Pericardium fibroblast (primary cell): ENCODE measurements at places on chromosomes 11 and 22. TPM values are rescaled to one million over a fixed set of nuclear protein-coding genes. Genes with fewer than 3 reads are reported as not detected.

GLYAT gene
- not detected in 2 replicates for total RNA-seq

SCT gene
- total RNA-seq = not detected in 2 replicates

KLHDC7B gene
- 1.8 and 2.4 TPM in 2 replicates for total RNA-seq

SLC37A2 gene
- 0.17 and 0.70 TPM in 2 replicates for total RNA-seq

SRRD gene
- 10.6 and 15.2 TPM in 2 replicates for total RNA-seq
